ENCODE measurements at places on chromosomes 5 and 9.

- DNase-seq = no peak
These were observed 50.7 kb downstream of the TMEM167A start for GRCh38 chr5:83026516-83026915.

- no peak for DNase-seq
These were observed 125.3 kb upstream of the CDKN2B start for GRCh38 chr9:22134390-22134789.

DNA sequence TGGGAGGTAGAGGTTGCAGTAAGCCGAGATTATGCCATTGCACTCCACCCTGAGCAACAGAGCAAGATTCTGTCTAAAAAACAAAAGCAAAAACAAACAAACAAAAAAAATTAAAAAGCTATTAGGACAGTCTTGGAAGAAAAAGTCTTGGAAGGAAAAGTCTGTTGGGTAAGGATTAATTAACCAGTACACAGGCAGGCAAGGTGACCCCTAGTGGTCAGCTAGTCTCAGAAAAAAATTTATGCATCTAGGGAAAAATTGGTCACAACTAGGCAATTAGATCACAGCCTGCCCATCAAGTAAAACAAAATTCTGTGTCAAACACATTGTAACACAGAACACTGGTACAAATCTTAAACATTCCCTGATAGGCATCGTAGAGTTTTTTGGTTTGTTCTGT, 6.7 kb upstream of the ANKRD18B start:
- peak; percentile 26 for DNase-seq

GRCh38 chr9:134989206-134990065, 71.7 kb upstream of the FCN1 start:
- DNase-seq = no peak

DNA sequence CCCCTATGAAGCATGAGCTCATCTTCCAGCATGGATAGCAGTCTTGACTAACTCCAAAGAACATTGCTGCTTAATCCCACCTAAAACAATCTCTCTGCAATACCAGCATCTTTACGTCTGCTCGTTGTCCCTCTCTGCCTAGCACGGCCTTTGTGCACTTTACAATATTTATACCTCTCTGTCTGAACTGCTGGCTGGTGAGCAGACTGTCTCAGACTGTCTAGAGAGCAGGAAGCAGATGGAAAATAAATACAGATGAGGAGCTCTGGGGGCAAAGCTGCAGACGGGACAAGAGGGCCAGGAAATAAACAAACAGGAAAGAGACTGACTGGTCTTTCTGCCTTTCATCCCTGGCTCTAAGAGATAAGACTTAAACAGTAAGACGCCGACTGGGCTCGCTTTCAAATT, 224.8 kb downstream of the ENC1 start:
- DNase-seq = peak; percentile 32

GRCh38 chr9:87054999-87055686, 107.8 kb upstream of the GAS1 start:
- no peak for DNase-seq

GRCh38 chr9:5953743-5954707, 61.4 kb downstream of the RANBP6 start:
- DNase-seq = peak; percentile 20

GRCh38 chr5:163407034-163407655, 30.2 kb upstream of the CCNG1 start:
- DNase-seq = no peak

- peak; percentile 21 for DNase-seq
These were observed at the start of gene GABRA1 for GRCh38 chr5:161847941-161848391. Gene GABRA1 (plus strand): TSS chr5:161848120. CDS start chr5:161850811, 2,691 bp downstream.

GRCh38 chr5:134139891-134140469, 25.5 kb downstream of the TCF7 start:
- DNase-seq = no peak

DNA sequence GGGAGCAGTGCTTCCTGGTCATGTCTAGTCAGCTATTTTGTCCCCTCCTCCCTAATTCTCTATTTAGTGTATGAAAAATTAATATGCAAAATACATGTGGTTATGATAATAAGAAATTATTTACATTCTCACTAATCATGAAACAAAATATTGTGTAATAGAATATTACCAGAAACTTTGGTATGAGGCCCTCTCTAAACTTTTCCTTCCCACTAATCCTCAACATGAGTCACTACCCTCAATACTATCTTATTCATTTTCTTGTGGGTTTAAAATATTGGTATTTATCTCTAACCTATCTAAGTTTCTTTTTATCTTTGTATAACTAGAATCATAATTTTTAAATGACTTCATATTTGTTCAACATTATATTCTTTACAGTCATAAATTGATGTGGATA, 545.9 kb upstream of the PTPRD start:
- no peak for DNase-seq

DNA sequence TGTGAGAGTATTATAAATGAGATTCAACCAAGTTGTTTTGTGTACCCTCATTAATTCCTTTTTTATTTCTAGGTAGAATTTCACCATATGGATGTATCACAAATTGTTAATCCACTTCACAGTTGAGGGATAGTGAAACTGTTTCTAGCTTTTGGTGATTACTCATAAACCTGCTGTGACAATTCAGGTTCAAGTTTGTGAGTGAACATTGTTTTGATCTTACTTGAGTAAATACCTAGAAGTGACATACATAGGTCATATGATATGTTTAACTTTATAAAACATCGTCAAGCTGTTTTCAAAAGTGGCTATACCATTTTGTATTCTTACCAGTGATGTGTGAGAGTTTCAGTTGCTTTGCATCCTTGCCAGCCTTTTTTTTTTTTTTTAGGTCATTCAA, 112.9 kb downstream of the CAMK4 start:
- no peak for DNase-seq

- DNase-seq = no peak
These were observed 131.1 kb upstream of the PHYKPL start for GRCh38 chr5:178363501-178364325.

DNA sequence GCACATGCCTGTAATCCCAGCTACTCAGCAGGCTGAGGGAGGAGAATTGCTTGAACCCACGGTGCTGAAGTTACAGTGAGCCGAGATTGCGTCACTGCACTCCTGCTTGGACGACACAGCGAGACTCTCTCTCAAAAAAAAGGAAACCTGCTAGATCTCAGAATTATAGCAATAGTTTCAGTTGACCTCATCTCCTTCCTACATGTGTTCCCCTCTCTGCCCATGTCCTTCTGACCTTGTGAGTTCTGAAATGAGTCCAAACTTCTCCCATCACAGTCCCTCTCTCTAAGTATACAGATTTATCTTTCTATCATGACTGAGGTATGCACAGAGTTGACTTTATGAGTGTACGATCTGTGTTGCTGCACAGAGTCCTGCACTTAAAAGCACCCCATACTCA, 44.6 kb upstream of the SHOC1 start:
- no peak for DNase-seq

DNA sequence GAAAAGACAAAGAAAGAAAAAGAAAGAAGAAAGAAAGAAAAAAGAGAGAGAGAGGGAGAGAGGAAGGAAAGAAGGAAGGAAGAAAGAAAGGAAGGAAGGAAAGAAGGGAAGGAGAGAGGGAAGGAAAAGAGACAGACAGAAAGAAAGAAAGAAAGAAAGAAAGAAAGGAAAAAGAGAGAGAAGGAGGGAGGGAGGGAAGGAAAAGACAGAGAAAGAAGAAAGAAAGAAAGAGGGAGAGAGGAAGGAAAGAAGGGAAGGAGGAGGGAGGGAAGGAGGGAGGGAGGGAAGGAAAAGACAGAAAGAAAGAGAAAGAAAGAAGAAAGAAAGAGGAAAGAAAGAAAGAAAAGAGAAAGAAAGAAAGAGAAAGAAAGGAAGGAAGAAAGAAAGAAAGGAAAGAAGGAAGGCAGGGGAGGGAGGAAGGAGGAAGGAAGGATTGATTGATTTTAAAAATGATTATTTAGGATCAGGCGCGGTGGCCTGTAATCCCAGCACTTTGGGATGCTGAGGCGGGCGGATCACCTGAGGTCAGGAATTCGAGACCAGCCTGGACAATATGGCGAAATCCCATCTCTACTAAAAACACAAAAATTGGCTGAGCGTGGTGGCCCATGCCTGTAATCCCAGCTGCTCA, 23.3 kb upstream of the TOR1B start:
- DNase-seq = no peak

- no peak for DNase-seq
These were observed 20.6 kb downstream of the LIX1 start for GRCh38 chr5:97121848-97122247.

- DNase-seq = no peak
These were observed 100.6 kb upstream of the ADAMTS19 start for GRCh38 chr5:129359450-129359849.

DNA sequence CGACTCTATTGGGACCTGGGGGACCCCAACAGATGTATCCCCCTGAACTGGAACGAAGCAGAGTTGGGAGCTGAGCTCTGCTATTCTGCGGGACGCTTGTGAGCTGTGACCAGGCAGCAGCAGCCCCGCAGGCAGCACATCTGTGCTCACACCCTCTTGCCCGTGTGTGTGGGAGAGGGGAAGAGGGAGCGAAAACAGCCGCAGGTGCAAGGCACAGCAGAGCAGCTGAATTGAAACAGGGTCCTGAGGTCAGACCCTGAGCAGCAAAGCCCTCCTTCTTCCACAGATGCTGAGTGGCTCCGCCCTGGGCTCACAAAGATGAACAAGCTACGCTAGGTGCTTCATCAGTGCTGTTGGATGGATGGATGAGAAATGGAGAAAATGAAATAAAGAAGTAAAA, 198.7 kb downstream of the HSPA4 start:
- DNase-seq = no peak

DNA sequence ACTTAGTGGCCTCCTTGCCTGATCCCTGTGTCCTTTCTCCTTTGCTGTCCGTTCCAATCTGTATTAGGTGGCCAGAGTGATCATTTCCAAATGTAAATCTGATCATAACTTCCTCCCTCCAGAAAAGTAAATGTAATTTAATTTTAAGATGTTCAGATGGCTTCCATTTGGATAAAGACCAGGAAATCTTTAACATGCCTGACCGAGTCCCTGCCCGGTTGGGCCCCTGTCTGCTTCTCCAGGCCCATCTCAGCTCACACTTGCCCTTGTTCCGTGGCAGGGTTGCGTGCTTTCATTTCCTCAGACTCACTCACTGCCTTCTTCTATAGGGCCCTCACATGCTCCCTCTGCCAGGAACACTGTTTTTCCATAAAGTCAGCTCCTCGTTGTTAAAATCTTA, 7.6 kb downstream of the MAP3K1 start:
- DNase-seq = no peak
